ENCODE measurements at places on chromosomes 16 and 17.
A peak's percentile ranks its signal among the peaks of the same experiment; 100 is the strongest.

GRCh38 chr17:9360677-9361081 is 214.9 kb downstream of the STX8 start:
- no peak for DNase-seq

DNA sequence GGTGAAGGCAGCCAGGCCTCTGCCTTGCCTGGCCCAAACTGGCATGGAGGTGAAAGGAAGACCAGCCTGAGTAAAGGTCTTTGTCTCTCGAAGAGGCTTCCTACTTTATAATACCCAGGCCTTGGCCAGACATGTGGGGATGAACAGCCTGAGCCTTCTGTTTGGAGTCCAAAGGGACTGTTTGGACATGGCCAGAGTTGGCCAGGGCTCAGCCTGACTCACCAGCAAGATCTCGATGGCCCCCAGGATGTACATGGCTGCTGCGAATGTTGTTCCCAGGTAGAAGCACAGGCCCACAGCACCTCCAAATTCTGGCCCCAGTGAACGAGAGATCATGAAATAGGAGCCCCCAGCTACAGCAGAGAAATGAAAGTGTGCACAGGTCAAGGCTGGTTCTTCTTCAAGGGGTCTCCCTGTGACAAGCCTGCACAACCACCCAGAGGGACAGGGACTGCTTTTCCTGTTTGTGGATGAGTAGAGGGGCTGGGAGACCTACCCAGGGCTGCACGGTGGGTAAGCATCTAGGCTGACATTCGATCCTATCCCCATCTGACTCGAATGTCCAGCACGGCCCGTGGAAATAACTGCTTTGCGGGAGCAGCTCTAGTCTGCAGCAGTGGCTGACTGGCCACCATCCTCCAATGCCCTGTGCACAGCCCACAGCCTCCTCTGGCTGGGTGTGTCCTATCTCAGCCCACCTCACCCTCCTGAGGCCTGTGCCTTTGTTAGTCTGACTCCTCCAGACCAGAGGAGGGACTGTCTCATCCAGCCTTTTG is 10.7 kb upstream of the LCAT start:
- DNase-seq: no peak

DNA sequence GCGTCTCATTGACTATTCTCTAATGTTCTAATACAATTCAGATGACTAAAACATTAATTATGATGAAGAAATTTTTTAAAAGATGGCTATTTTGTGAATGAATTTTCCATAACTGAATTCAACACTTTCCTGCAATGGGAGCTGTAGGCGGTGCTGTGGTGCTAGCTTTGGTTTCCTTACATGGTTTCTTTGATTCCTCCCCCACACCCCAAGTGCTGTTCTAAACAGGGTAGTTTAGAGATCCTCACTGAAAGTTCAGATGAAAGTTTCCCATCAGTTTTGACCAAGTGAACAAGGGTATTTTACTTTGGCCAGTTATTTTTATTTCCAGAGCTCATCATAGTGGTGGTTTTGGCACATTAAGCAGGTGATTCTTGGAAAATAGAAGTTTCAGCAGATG is 26.0 kb upstream of the MRC2 start:
- no peak for DNase-seq

GRCh38 chr16:80337786-80338185 is 203.0 kb upstream of the DYNLRB2 start:
- no peak for DNase-seq

DNA sequence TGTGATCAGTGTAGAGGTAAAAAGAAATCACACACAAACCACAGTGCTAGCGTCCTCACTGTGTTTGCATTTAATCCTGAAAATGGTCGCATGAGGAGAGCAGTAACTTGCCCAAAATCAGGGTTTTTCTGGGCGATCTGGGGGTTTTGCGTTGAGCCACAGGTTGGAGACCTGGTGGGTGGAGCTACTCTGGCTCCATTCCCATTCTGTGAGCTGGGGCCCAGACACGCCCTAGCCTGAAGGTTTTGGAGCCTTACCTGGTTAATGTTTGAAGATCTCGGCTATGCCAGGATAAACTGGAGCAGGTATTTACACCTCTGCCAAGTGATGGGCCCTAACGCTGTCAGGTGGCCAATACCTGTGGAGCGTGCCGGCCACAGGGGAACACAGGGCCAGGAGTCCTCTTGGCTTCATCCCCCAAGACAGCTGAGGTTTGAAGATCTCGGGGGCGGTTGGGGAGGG is 48.4 kb downstream of the MPRIP start:
- no peak for DNase-seq

- no peak for DNase-seq
Measured at GRCh38 chr16:35731341-35732040, 2272.1 kb downstream of the TP53TG3F start.

DNA sequence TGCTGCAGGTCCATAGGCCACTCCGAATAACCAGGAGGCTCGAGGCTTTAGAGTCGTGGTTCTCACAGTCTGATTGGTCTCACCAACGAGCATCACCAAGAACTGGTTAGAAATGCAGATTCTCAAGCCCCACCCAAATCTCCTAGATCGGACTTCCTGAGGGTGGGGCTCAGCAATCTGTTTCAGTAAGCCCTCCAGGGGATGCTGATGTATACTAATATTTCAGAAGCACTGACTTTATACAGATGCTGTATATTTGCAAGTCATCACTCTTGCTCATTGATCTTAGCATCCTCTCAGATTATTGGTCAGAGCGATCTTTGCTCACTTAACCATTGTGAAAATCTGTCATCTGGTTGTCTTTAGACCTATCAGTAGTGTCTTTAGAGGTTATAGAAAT is 4.4 kb upstream of the VAC14 start:
- DNase-seq: no peak

DNA sequence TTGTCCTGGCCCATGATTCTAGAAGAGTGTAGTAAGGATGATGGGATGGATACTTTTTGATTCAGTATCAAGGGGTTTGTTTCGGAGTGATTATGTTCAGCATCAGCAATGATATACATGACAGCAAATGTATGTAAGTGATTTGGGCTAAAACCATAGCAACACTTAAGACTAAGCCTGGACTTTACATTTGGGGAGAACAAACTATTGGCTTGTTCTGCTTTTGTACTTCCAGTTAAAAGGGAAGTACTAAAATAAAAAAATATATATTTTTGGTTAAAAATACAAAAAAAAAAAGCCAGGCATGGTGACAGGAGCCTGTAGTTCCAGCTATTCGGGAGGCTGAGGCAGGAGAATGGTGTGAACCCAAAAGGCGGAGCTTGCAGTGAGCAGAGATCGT is 20.5 kb upstream of the DHX8 start:
- no peak for DNase-seq

DNA sequence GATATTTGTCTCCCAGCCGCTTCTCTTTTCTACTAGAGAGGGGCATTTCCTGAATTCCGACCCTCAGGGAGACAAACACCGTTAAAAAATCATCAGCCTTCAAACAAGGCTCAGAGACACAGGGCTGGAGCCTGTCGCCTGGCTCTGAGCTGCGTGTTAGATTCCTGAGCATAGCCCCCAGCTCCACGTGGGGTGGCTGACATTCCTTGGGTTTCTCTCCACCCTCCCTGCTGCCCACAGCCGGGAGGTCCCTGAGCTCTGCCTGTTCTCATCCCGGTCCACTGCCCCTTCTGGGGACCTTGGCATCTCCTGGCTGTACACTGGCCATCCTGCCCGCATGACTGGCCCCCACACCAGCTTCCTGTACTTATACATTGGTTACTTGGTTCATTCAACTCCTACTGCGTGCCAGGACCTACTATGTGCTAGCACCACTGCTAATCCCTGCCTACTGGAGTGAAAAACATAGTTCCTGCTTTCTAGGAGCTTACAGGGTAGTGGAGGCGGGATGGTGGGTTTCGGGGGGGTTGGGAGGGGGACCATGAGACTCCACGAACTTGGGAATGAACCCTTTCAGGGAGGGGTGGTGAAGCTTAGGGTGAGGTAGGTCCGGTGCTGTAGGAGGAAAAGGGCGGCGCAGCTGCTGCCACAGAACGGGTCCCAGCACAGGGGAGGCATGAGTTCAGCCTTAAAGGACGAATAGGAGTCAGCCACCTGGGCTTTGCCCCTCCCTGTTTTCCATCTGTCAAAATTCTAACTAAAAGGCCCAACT is 52.1 kb upstream of the TMEM132E start:
- no peak for DNase-seq

DNA sequence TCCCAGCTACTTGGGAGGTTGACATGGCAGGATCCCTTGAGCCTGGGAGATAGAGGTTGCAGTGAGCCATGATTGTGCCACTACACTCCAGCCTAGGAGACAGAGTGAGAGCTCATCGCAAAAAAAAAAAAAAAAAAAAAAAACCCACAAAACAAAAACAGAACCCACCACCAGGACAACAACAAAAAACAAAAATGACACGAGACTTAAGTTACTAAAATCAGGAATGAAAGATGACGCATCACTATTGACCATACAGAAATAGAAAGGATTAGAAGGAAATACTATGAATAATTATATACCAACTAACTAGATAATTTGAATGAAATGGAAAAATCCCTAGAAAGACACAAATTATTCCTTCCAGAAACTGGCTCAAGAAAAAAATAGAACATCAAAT is 432.4 kb upstream of the PMFBP1 start:
- DNase-seq: no peak

- peak; percentile 73 for DNase-seq
Measured at GRCh38 chr17:59963738-59964481, 630 bp downstream of the RNFT1 start.

DNA sequence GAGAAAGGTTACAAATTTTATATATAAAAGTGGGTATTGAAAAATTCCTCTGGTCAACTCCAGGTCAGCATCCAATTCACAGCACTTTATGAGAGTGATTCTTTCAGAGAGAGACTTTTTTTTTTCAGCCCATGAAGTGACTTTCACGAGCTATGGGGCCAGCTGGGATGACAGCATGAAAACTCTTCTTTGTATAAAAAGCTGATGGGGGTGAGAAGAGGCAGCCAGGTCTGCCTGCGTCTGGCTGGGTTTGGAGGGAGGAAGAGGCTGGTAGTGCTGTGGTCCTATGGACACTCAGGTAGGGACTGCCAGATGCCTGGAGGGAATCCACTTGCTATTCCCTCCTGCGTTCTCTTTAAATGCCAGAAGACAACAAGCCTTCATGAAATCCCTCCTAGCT is 250.6 kb downstream of the UTP18 start:
- DNase-seq: no peak

DNA sequence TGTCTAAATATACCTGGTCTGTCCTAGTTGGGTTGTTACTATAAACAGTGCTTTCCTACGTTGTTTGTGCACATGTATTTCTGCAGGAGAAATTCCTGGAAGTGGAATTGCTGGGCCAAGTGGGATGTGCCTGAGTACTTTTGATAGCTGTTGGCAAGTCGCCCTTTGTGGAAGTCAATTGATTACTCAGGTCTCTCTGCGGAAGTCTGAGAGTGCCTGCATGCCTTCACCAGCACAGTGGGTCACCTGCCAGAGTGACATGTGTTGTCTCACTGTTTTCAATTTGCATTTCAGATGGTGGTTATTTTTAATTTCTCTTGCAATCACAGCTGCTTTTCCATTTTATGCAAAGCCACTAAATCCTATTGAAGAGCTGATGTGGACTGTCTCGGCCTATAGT is 2.3 kb upstream of the MVD start:
- no peak for DNase-seq

- peak; percentile 58 for DNase-seq
Measured at GRCh38 chr17:75633486-75634375, 497 bp downstream of the SMIM5 start.

- peak; percentile 94 for DNase-seq
Measured at GRCh38 chr17:44308320-44308818, at the start of gene RUNDC3A. Gene RUNDC3A (plus strand): TSS chr17:44308601. CDS start chr17:44308833, 232 bp downstream.

DNA sequence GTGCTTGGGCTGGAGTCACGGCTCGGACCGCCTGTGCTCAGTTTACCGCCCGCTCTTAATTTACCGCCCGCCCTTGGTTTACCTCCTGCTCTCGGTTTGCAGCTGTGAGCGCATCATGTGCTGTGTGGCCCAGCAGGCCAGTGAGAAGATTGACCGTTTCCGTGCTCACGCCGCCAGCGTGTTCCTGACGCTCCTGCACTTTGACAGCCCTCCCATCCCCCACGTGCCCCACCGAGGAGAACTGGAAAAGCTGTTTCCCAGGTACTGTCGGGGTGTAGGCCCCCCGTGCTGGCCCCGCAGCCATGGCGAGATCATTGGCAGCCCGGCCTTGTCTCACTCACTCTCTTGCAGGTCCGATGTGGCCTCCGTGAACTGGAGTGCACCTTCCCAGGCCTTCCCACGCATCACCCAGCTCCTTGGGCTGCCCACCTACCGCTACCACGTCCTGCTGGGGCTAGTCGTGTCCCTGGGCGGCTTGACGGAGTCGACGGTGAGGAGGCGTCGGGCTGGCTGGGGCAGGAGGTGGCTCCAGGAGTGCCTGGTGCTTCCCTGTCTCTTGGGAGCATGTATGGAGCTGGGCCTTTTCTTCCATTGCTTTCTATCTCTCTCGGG is 89.3 kb upstream of the ZNF750 start:
- no peak for DNase-seq

GRCh38 chr17:57016764-57017116 is 38.8 kb downstream of the SCPEP1 start:
- DNase-seq: no peak

DNA sequence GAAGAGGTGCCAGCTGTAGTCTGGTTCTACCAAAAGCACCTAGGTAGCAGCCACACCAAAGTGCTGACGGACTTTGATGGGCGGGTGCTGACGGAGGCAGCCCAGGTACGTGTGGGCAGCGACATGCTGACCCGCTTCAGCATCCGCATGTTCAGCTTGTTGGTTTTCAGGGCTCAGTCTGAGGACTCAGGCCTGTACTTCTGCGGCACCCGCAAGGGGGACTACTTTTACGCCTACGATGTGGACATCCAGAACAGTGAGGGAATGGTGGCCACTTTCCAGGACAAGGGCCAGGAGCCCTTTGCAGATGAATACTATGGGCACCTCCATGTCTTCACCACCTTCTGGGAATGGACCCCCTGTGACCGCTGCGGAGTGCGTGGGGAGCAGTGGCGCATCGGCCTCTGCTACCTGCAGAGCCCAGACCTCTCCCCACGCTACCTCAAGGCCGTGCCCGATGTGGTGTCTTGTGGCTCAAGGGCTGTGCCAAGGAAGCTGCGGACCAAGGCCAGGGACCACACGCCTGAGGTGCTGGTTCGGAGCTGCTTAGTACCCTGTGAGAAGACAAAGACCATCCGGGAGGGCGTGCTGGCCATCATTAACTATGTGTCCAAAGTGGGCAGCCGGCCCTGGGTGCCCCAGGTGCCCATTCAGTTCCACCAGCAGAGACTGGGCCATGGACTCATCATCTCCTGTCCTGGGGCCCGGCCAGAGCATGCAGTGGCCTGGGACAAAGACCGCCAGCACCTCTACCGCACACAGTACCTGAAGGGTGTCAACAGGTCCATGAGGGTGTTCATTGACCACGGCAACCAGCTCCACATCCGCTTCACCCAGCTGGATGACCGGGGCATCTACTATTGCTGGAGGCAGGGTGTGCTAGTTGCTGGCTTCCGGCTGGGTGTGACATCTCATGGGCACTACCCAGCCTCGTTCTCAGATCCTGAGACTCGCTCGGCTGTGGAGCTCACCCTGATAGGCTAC is 5.0 kb upstream of the EFTUD2 start:
- no peak for DNase-seq

DNA sequence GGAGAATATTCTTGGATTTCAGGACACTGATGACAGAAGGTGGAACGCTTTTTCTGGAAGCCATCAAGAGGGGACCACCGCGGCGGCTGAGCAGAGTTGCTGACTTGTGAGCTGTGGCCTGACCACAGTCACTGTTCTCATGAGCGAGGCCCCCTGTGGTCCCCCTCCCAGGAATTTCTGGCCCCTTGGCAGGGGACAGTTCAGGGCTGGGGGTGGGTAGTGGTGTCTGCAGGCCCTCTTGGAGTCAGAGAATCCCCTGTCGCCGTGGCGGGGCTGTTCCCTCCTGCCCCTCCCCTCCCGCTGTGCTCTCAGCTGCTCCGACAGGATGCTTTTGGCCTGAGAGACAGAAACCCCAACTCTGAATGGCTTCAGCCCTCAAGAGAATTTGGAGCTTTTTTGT is 292.0 kb downstream of the SEC14L1 start:
- no peak for DNase-seq
